ENCODE measurements at places on chromosomes 7 and 10. TPM values are rescaled to one million over a fixed set of nuclear protein-coding genes. Genes with fewer than 3 reads are reported as not detected.

DNA sequence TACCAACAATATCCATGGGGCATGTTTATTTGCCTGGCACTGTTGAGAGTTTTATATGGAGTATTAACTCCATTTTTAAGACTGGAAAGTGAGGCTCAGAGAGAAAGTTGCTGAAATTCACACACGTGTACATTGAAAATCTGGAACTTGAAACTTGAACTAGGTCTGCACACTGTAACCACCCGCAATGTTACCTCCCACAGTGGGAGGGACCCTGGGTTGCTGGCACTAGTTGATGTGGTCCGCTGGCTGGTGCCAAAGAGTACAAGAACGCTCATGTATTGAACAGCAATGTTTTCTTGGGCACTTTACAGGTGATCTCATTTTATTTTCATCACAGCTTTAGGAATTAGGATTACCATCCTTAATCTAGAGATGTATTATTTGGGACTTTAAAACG is 253.2 kb downstream of the INHBA start:
- DNase-seq, result no peak

DNA sequence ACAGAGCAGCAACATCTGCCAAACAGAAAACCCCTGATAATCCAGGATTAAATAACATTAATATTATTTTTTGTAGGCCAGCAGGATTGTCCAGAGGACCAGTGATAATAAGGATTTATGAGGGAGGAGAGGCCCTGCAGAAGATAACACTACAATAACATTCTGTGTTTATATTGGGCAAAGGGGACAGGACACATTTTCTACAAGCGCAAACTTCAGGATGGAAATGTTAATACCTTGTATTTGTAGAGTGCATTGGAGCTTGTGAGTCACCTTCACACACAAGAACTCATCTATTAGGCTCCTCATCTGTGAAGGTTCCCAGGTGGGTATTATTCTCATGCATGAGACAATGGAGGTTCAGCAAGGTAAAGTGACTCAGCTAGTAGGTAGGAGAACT is 51.0 kb downstream of the BAMBI start:
- DNase-seq, result no peak

Gene SLC16A12
- not detected for total RNA-seq

DNA sequence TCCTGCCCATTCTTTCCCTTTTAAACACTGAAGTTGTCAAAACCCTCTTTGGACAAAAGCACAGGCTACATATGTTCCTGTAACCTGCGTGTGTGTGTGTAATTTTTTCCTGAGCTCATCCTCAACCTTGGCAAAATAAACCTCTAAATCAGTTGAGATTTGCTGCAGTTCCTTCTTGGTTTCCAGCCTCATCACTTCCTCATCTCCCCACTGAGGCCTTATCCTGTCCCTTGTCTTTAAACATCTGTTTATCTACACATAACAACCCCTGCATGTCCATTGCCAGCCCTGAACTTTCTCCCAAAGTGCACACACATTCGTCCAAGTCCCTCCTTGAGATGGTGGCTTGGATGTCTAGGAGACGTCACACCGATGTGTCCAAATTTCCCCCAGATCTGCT is 35.5 kb downstream of the LYZL2 start:
- no peak for DNase-seq

DNA sequence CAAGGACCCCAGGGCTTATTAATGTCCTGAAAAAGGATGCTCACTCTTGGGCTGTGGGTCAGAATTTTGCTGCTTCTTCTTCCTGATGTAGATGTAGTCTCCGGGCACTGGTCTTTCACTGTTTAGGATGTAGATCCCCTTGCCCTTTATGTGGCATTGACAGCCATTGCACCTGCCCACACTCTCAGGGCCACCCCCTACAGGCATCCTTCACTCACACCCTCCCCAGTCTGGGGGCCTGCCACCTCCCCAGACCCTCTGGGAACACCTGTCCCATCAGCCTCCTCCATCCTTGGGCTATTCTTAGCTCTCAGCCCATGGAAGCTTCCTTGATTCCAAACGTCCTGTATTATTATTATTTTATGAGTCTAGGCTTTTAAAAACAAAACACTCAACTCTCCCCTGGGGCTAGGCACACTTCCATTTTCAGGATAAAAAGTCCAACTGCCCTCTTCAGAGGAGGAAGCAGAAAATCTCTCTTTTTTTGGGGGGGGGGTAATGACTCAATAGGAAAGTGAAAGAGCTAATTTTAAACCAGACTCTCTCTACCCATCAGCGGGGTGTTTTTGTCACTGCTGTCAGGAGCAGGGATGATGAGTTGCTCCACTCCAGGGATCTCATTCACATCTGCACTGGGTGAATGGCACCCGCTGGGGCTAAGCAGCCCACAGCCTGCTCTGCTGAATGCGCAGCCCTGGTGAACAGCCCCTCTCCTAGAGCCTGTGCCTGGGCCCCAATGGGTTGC is 11.5 kb upstream of the KLRG2 start:
- DNase-seq, result no peak

DNA sequence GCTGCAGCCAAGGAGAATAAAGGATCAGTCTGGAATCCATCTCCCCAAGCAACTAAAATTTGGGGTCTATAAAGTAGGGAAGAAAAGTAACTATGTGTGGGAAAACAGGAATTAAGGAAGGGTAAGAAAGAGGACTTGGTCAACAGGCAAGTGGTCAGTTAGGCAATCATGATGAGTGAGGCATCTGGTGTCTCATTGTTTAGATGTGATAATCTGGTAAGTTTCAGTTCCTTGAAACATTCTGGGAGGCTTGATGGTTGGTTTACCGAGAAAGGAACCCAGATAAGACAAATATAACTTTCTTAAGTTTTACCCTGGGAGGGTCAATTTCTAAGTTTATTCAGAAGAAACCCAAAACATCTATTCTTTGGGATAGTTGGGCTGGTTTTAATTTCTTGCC is 22.3 kb downstream of the HYAL4 start:
- DNase-seq, result no peak

Gene NAMPT
- total RNA-seq, result 90.2 TPM

DNA sequence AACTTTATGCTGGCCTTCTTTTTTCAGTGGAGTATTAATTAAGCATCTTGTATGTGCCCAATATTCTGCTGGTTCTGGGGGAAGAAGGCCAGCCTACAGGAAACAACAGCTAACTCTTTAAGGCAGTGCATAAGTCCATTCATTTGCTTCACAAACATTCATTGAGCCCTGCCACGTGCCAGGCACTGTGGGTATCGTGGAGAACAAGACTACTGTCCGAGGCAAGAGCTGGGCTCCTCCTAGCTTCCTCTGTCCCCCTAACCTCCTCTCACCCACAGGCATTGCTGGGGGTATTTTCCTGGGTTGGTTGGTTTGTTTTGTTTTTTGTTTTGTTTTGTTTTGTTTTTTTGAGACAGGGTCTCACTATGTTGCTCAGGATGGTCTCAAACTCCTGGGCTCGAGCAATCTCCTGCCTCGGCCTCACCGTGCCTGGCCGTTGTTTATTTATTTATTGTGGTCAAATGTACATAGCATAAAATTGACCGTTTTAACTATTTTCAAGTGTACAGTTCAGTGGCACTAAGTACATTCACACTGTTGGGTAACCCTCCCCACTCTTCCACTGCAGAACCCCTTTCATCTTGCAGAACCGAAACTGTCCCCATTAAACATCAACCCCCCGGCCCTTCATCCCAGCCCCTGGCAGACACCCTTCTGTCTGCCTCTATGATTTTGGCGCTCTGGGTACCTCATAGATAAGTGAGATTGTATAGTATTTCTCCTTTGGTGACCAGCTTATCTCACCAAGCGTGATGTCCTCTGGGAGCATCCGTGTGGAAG is 32.6 kb downstream of the CHST3 start:
- no peak for DNase-seq

DNA sequence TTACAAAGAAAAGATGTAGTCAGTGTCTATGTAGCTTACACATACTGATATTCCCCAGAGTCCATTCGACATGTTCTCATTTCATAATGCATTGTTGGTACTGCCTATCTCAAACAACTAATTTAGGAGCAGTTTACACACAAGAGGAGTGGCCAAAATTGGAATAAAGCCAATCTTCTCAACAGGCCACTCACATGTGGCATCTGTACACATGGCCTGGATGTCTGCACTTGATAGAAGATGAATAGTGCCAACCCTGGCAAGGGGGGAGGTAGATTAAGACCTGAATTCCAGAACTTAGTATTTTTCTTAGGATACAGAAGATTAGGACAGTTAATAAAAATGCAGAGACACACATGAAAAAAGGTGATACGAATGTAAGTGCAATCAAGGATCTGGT is 125.3 kb upstream of the STARD3NL start:
- DNase-seq, result no peak

Gene CLDN4
- not detected for total RNA-seq

Gene AP3M1
- total RNA-seq, result 61.7 TPM
